COLO829 (cell line): ENCODE measurements at places on chromosomes 4 and X.
A peak's percentile ranks its signal among the peaks of the same experiment; 100 is the strongest.

DNA sequence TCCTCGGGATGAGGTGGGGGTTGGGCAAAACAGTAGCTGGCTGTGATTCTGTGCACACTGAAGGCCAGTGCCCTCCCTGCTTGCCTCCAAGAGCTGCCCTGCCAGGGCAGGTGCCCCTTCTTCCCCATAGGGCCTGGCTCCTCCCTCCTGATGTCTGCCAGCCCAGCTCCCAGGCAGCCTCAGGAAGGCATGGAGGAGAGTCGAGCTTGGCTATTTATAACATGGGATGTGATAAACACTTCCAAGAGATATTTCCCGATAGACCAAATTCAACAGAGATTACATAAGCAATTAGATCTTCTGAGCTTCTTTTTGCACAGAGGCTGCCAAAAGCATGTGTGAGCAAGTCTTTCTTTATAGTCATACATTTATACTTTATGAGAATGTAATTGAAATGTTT lies 45.3 kb upstream of the PJA1 start:
- no peak for DNase-seq

DNA sequence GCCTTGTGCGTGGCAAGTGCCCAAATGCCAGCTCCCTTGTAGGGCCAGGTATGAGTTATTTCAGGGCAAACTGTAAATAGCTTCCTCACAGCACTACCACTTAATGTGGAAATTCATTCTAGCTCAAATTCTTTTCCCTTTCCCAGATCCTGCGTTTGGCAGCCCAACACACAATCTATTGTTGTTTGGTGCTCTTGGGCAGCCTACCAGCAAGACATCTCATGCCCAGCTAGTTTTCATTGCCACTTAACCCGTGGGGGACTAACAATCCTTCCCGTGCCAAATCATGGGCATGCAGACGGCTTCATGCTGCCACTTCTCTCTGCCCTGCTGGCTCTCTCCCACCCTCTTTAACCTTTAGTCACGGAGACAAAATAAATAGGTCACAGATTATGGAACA lies 454.2 kb downstream of the GRIA2 start:
- DNase-seq: peak; percentile 7

DNA sequence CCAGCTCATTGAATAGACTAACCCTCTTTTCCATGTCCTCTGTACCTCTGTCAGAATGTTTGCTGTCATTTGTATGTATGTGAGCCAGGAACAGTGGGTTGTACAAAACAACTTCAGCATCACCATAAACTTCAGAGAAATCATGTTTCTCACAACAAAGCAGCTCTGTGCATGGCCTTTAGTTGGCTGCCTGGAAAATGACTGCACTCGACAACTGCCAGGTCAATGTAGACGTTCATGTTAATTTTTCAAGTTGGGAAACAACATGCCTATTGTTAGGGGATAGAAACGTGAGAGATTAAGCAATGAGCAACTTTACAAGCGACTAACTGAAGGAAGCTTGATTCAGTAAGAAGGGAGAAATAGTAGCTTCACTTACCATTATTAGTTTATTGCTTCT lies 17.9 kb upstream of the CXCL11 start:
- DNase-seq: peak; percentile 95

GRCh38 chr4:155038459-155038858 lies 170.0 kb upstream of the NPY2R start:
- no peak for DNase-seq

- no peak for DNase-seq
Measured at GRCh38 chr4:573122-573892, 2.8 kb downstream of the TMEM271 start.

DNA sequence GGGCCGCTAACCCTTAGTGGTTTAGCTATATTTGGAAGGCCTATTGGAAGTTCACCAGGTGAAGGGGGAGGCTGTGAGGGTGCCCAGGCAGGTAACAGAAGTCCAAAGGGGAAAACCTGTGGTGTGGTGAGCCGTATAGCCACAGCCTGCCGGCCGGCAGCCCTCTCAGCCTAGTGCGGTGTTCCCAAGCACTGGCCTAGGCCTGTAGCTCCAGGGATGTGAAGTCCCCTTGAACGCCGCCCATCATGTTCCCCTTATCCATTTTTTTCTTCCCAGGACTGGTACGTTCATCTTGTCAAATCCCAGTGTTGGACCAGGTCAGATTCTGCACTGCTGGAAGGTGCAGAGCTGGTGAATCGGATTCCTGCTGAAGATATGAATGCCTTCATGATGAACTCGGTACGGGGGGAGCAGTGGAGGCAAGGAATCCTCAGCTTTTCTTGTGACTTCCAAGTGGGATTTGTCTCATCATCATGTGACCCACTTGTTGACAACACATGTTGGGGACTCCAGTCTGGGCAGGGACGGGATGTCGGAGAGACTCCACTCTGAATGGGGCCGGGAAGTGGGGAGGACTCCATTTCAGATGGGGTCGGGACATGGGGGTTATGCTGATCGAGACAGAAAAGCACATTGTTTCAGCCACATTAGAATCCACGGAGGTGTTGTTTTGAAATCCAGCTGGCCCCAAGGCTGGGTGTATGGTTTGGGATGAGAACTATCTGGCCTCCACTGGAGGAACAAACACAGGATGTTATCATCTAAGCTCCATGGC lies 39.2 kb upstream of the MSANTD1 start:
- no peak for DNase-seq

DNA sequence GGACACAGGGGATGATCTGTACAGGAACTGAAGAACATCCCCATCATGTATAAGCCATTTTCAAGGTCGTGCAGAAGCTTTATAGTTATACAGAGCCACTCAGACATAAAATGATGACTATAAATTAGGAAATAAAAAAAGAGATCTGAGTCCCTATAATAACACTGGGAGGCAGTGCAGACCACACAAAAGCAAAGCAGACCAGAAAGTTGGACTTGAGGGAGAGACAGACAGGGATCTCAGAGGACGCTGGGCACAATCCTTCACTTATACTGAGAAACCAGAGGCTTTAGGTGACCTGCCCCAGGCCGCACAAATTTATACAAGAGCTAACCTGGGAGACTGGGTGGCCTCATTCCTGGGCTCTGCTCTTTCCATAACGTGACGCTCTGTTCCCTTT lies 70.5 kb downstream of the HADH start:
- peak; percentile 80 for DNase-seq

- peak; percentile 14 for DNase-seq
Measured at GRCh38 chr4:142824368-142824767, 21.7 kb downstream of the INPP4B start.

DNA sequence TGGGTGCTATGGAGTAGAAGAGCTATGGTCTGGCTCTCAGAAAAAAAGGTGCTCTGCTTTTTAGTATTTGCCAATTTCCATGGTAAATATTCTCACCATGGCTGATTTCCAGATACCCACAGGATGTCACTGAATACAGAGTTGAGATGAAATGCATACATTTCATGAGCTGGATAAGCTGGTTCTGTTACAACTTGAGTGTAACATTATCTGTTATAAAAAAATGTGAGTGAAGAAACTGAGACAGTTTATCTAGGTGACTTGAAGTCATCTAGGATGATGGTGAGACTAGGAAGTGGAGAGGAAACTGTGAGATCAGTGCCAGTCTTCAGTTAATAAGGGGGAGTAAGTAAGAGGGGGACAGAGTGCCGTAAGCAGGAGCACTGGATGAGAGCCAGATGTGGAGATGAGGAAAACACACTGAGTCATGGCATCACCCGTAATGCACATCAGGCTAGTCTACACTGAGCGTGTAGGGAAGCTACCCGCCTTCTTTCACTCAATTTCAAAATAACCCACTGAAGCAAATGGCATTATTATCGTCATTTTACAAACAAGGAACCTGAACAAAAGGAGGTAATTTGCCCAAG lies 5.0 kb downstream of the HPSE start:
- DNase-seq: no peak

DNA sequence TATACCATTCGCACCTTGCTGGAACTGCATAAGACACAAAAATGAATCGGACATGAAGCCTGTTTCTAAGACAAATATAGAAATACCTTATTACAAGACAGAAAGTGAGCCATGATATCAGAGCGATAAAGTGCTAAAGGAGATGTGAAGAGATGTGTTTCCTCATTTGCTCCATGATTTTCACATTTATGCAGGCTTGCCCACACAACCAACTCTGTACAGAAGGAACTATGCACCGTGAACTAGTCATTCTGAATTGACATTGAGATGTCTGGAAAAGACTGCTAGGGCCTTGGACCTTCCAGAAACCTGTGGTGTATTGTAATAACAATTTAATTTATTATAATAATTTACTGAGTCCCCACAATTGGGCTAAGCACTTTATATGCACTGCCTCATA lies 38.6 kb upstream of the TXK start:
- no peak for DNase-seq

GRCh38 chr4:80006935-80007744 lies 65.9 kb downstream of the ANTXR2 start:
- no peak for DNase-seq

DNA sequence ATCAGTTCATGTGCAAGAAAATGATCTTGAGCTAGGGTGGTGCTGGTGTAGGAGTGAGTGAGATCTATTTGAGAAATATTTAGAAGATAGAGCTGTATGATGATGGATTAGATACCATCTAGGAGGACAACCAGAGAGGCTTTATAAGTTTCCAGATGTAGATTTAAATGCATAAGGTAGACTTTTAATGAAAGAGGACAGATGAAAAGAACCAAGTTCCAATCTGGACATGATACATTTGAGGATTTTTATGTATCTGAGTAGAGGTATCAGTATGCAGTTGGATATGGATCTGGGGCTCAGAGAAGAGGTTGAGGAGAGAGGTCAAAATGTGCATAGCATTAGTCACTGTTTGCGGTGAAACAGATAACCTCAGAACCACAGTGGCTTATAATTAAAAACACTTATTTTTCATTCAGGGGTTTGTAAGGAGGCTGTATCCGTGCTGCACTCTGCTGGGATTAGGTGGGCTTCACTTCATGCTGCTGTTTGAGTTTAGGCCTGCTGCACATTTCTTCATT lies 348.7 kb downstream of the BMPR1B start:
- DNase-seq: no peak

- DNase-seq: no peak
Measured at GRCh38 chrX:8731559-8732395, at the start of gene ANOS1. TSS of gene ANOS1 (minus strand) at chrX:8732137. CDS start at chrX:8732036, 101 bp downstream.

- DNase-seq: no peak
Measured at GRCh38 chr4:71380788-71381187, 42.0 kb downstream of the SLC4A4 start.
